NCI-H2081 treated with DMSO at 0.1 percent for 48 hours (cell line): ENCODE measurements at places on chromosomes 7 and 10.
A peak's percentile ranks its signal among the peaks of the same experiment; 100 is the strongest.

DNA sequence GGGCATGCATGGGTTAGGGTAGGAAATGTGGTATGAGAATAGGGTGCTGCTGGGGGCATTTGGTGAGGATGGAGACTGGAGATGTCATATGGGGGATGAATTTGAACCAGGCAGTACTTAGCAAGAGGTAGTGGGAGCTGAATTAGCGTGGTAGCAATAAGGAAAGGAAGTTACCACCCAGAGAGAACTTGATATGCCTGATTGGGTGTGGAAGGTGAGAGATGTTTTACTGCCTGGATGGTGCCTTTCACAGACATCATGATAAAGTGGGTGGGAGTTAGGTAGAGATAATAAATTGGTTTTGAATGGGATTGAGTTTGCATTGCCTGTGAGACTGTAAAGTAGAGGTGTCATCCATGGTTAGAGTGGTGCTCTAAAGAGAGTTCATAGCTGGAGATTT, 46.7 kb downstream of the TRIM24 start:
- no peak for DNase-seq

DNA sequence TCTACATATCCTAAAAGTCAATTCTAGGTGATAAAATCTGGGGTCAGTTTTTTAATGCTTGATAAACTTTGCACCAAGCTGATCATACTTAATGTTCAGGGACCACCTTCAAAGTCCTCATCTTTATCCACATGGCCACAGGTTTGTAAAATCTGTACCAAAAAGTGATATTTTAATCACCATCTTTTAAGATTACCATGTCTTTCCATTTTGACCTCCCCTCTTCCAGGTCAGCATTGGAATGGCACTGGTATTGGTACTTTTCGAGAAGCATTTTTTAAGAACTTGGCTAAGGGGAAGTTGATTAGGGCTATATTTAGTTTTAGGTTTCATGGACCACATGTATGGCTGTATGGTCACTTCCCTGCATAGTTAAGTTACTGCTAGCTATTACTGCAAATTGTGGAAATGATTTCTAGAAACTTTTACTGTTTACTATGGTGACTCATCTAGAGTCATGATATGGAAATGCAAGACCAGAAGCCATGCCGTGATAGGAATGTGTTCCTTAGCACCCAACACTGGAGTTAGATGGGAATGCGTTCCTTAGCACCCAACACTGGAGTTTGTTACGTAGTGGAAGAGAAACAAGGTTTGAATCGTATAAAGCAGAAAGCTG, 50.8 kb upstream of the ABLIM1 start:
- DNase-seq, result no peak

- DNase-seq, result no peak
These were observed 139.9 kb downstream of the SH3PXD2A start for GRCh38 chr10:103715430-103715829.

GRCh38 chr10:44044549-44044948, 340.3 kb downstream of the CXCL12 start:
- no peak for DNase-seq

GRCh38 chr7:139639563-139639962, 116.1 kb downstream of the CLEC2L start:
- DNase-seq, result no peak

GRCh38 chr7:18116661-18117060, 89.0 kb upstream of the PRPS1L1 start:
- peak; percentile 84 for DNase-seq

DNA sequence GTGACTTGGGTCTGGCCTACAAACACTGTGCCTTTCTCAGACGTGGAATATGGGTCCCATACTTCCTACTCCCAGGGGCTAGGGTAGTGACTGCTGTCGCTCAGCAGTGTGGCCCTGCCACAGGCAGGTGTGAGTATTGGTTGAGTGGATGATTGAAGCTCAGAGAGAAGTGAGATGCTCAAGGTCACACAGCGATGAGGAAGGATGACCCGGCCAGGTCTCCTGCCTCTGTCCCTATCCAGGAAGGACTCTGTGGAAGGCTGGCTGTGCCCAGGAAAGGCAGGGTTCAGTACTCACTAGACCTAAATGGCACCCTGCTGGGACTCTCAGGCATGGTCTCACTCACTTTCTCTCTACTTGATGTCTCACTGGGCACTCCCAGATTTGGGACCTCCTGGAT, 2.8 kb downstream of the PRF1 start:
- DNase-seq, result no peak

DNA sequence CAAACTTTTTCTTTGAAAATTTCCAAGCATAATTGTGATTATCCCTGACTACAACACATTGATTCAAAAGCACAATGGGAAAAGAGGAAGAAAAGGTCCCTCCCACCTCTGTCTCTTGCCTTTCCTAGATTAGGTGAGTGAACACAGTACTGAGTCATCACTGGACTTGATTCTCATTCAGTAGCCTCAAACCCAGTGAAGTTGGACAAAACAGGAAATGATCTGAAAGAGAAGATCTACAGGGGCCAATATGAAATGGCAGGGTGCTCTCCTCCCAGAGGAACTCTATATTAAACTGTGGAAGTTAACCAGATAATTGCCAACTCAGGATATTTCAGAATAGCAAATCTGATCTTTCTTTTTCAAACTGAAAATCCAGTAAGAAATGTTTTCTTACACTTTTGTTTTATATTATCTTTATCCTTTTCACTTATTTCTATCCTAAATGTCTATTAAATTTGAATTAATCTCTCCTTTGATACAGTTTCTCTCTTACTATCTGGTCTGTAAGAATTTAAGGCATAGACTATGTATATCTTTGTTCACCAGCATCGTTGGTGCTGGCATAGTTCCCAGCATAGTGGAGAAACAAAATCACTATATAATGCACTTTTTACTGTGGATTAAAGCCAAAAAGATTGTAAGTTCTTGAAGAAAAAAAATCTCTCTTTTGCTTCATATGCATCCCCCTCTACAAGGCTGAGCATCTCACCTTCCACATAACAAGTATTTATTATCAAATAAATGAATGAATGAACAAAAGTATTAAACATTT, 41.4 kb upstream of the IKZF1 start:
- DNase-seq, result no peak

DNA sequence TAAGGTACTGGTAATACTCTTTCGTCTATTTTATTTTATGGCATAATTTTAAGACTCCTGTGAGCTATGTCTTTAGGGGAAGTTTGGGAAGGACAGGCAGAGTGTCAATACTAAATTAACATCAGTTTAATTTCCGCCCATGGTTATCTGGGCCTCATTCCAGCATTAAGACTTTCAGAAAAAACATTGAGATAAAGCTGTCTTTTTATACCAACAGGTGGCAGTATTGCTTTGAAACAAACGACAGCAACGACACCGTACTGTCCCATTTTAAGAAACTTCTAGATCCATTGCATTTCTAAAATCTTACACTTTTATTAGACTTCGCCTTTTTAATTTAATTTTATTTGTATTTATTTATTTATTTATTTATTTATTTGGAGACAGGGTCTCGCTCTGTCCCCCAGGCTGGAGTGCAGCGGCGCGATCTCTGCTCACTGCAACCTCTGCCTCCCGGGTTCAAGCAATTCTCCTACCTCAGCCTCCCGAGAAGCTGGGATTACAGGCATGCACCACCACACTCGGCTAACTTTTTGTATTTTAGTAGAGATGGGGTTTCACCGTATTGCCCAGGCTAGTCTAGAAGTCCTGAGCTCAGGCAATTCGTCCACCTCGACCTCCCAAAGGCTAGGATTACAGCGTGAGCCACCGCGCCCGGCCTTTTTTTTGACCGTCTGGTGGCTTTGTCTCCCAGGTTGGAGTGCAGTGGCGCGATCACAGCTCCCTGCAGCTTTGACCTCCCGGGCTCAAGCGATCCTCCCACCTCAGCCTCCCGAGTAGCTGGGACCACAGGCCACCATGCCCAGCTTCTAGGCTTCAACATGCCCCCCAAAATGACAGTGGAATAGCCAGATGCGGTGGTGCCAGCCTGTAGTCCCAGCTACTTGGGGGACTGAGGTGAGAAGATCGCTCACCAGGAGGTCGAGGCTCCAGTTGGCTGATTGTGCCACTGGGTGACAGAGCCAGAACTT, 78.7 kb upstream of the C1GALT1 start:
- peak; percentile 66 for DNase-seq

DNA sequence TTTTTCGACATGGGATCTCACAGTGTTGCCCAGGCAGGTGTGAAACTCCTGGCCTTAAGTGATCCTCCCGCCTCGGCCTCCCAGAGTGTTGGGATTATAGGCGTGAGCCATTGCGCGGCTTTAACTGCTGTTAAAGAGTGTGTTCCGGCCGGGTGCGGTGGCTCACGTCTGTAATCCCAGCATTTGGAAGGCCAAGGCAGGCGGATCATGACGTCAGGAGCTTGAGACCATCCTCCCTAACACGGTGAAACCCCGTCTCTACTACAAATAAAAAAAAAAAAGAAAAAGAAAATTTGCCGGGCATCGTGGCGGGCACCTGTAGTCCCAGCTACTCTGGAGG, 1.1 kb downstream of the RABGEF1 start:
- DNase-seq, result no peak

DNA sequence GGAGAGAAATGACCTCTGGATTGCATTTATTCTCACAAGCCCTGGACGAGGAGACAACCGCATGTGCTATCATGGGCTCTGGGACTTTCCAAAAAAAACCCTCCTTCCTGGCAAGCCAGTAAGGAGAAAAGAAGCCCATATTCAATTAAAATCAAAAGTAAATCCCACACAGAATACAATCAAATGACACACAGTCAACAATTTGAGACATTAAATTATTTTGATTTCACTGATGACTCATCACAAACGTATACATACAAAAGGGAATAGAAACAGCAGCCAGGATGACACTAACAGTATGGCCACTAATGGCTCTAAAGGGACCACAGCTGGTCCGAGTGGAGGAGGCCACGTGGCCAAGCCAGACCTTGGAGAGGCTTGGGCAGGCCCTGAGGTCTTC, 24.9 kb downstream of the LRRC20 start:
- DNase-seq, result no peak

- no peak for DNase-seq
These were observed 3.5 kb downstream of the FOXP2 start for GRCh38 chr7:114418117-114418516.

DNA sequence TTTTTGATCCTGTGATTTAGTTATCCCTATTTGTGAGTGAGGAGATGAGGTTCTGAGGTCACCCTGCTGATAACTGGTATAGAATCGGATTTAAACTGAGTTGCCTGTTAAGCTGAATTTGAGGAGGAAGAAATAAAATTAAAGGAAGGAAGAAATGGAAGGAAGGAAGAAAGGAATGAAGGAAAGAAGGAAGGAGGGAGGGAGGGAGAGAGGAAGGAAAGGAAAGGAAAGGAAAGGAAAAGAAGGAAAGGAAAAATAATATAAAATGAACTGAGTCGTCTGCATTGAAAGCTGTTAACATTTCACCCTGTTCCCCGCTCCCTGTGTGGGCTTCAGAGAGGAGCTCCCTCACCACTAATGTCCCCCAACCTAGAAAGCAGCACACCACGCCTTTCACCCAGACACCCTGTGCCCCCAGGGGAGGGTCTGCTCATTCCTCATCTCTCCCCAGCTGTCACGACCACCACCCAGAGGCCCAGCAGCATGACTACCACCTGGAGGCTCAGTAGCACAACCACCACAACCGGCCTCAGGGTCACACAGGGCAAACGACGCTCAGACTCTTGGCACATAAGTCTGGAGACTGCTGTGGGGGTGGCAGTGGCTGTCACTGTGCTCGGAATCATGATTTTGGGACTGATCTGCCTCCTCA, 16.3 kb downstream of the PILRA start:
- DNase-seq, result no peak

GRCh38 chr7:133051066-133051465, 30.8 kb downstream of the CHCHD3 start:
- no peak for DNase-seq

GRCh38 chr7:32507414-32507813, 12.1 kb downstream of the AVL9 start:
- no peak for DNase-seq

DNA sequence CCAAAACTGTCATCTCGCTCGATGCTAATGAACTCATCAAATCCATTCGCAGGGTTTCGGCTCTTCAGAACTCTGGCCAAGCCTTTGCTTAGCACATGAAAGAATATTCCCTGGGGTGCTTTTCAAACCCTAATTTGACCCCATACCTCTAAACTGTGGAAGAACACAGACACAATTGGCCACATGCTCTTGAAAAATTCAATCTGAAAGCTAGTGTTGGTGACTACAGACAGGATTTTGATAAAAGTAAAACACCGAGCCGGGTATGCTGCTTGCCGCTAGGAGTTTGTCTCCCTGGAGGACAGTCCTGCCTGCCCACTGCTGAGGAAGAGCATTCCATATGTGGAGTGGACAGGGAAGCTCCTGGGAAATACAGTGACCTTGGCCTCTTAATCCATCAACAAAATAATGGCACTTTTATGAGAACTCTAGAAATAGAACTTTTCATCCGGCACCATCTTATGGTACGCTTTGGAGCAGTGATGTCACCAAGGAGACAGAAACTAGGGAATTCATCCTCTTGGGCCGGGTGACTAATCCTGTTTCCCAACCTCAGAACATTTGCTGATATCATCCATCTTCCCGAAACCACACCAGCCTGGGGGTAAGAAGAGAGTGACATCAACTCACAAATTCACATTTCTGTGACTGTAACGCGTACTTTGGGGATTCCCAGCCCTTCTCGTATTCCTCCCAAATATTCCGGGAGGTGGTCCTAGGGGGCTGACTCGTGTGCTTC, 34.2 kb downstream of the MTURN start:
- DNase-seq, result no peak

GRCh38 chr10:20990604-20991003, 93.5 kb upstream of the NEBL start:
- no peak for DNase-seq

GRCh38 chr7:18167815-18168214, 140.2 kb upstream of the PRPS1L1 start:
- no peak for DNase-seq

DNA sequence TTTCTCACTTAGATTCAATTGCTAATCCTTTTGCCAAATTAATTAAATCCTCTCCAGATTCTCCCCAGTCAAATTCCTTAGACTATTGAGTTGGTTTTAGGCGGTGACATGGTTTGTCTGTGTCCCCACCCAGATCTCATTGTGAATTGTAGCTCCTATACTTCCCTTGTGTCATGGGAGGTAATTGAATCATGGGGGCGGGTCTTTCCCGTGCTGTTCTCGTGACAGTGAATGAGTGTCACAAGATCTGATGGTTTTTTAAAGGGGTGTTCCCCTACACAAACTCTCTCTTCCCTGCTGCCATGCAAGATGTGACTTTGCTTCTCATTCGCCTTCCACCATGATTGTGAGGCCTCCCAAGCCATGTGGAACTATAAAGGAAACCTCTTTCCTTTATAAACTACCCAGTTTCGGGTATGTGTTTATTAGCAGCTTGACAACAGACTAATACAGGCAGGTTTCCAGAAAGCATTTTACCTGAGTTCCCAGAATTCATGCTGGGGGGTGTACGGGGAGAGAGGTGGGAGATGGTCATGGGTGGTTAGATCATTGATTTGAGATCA, 44.7 kb upstream of the GARS1 start:
- no peak for DNase-seq

- no peak for DNase-seq
These were observed 236.1 kb downstream of the ELMO1 start for GRCh38 chr7:37212556-37212955.
